ENCODE measurements at places on chromosomes 1 and 21. TPM values are rescaled to one million over a fixed set of nuclear protein-coding genes. Genes with fewer than 3 reads are reported as not detected.

Gene TRABD2B
- not detected for total RNA-seq

- DNase-seq: peak; percentile 49
These were observed at the start of gene HES5 for GRCh38 chr1:2529784-2530512. HES5 (minus strand) TSS chr1:2530263; CDS start chr1:2530164, 99 bp downstream.

GRCh38 chr1:203828002-203828401 lies 32.6 kb downstream of the ZBED6 start:
- DNase-seq: no peak

Gene DDAH1
- 56.3 TPM for total RNA-seq

DNA sequence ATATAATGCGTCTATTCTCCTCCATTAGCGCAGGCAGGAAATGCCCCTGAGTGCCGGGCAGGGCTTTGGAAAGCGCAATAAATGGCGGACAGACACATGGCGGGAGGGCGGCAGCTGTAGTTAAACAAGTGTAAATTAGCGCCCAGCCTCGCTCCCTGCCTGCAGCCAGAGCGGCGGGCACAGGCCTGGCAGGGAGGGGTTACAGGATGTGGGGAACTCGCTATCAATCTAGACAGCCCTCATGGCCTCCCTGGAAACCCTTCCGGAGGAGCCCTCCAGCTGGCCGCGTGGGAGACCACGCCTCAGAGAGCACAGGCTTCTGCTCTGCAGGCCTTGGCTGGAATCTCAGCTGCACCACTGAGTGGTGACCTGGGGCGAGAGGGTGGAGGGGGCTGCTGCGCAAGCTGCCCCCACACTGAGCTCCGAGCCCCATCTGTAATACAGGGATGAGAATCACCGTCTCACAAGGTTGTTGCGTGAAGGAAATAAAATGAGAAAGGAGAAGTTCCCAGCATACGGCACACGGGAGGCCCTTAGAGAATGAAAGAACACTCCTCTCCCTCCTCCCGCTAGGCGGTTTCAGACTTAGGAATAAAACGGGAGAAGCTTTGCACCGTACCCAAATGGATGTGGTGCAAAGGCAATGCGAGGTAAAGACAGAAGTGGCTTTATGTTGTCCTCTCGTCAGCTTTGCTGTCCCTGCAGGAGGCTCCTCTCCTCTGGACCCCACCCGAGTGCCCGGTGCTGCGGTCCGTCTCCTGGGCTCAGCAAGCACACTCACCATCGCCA lies 167.2 kb upstream of the POU3F1 start:
- DNase-seq: no peak

- no peak for DNase-seq
These were observed 45.1 kb downstream of the MEGF6 start for GRCh38 chr1:3566003-3566885.

Gene MCOLN2
- 13.5 TPM for total RNA-seq

DNA sequence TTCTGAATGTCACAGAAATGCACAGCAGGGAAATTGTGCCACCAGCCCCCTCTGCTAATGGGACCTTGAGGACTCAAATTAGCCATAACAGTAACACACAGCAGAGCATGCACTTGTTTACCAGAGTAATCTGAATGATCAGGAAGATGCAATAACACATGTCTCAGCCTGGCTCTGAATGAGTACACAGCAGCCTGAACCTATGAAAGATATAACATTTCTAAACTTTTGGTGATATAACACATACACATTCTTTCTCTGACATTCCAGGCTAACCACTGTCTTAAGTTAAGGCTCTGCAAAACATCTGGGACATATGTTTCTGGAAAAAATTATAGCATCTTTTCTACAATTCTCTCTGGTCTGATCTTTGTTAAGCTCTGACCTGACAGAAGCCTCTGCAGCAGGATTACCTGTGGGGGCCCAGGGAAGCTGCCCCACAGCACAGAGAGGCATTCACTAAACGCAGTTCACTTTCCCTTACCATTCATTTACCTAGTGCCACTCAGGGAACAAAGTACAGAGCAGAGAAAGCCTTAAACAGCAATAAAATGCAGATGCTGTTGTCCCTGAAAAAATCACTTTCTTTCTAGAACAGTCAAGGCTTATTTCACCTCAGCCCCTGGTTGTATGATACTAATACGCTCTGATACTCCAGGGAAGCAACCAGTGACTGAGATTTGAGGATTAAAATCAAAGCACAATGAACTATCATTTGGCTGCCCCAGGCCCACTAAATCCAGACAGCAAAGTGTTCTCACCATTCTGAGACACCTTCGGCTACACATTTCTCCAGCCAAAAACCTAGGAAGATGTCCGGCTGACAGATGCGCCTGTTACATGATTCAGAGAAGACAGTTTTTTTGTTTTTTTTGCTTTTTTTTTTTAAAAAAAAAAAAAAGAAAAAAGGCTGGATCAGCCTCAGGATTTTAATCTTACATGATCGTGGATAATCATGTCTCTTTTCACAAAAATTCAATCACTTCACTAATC lies 54.0 kb upstream of the CNN3 start:
- no peak for DNase-seq

Gene CYP2J2
- 4.2 TPM for total RNA-seq

GRCh38 chr1:5645135-5645399 lies 347.2 kb downstream of the NPHP4 start:
- no peak for DNase-seq

GRCh38 chr1:234302354-234302962 lies 70.8 kb upstream of the COA6 start:
- no peak for DNase-seq

Gene FNDC10
- 1.8 TPM for total RNA-seq

- no peak for DNase-seq
These were observed 56.5 kb downstream of the WARS2 start for GRCh38 chr1:119083980-119084379.

DNA sequence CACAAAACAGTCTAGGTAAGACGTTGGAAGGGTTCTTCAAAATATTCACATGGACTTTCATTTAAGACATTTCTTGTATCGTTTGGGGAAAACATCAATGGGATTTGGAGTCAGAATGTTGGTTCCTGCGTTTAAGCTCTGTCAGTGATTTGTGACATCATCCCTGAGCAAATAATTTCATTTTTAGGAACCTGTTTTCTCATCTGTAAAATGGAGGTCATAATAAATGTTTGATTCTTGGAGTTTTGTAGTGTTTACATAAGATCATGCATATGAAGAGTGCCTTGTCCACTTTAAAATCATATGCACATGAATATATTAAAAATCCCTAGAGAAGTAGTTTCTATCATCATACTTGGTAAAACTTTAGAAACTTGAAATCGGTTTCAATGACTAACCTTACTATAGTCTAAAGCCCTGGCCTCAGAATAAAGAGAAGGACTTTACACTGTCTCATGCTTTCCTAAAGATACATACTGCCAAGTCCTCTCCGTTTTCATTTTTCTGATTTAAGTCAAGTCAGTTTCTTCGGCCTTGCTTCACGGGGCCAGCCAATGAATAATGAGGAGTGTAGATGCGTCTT lies 178.4 kb downstream of the ADSS2 start:
- DNase-seq: no peak

Gene PRRX1
- 2.7 TPM for total RNA-seq

- DNase-seq: no peak
These were observed 10.9 kb downstream of the ADAMTS1 start for GRCh38 chr21:26834181-26834905.

DNA sequence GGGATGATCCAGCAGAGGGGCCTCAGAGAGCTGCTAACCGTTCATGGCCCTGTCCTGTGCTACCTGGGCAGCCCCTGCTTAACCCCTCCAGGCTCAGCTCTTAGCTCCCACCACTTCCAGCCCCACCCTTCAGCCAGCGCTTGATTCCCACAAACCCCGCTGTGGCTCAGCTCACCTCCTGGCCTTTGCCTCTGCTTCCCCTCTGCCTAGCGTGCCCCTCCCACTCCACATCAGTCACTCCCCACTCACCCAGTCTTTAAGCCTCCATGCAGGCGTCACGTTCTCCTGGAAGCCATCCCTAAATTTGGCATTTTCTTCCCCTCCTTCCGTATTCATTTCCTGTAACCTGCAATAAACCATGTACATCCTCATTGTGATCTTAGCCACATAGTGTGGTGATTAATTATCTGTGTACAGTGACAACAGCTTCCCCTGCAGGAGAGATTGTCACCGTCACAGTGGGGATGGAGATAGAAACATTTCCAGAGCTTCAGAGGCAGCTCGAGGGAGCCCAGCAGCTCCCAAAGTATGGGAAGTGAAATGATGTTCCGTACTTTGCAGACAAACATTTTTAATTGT lies 65.5 kb downstream of the EPHB2 start:
- DNase-seq: peak; percentile 39

Gene F11R
- 18.5 TPM for total RNA-seq

Gene SPATA17
- 1.7 TPM for total RNA-seq

GRCh38 chr1:116842654-116843053 lies 67.1 kb upstream of the PTGFRN start:
- DNase-seq: no peak
